NCI-H1417 treated with DMSO at 0.1 percent for 48 hours (cell line): ENCODE measurements at places on chromosomes 16 and 17.

- no peak for DNase-seq
Observed at GRCh38 chr16:11161974-11162373, 94.0 kb downstream of the SOCS1 start.

GRCh38 chr16:11796227-11797165 is 562 bp downstream of the ZC3H7A start:
- DNase-seq, result no peak

DNA sequence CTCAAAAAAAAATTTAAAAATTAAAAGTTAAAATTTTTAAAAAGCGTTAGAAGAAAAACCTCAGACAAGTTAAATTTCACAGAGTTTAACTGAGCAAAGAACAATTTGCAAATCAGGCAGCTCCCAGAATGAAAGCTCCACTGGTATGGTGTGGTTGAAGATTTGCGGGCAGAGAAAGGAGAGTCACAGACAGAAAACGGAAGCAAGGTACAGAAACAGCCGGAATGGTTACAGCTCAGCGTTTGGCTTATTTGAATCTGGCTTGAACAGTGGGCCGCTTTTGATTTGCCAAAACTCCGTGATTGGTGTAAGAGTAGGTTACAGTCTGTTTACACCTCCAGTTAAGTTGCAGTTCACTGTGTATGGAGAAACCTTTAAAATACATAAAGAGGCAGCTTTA is 297.1 kb downstream of the HS3ST4 start:
- DNase-seq, result no peak

DNA sequence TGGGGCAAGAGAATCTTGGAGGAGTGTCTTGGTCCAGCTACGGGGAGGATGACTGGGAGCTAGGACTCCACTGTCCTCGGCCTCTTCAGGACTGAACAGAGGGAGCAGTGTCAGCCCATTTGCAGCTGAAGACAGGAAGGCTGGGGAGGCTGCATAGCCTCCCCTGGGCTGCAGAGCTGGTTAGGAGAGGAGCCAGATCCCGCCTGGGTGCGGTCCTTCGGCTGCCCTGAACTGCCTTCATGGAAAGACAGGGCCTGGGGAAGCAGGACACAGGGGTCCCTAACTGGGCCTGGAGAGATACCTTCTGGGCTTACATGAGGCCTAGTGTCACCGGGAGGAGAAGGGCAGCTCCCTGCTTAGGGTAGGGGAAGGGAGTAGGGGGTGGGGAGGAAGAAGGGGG is 26.6 kb downstream of the UNC13D start:
- no peak for DNase-seq

- DNase-seq, result no peak
Observed at GRCh38 chr17:36880268-36880905, 56.9 kb upstream of the LHX1 start.

GRCh38 chr17:1713160-1713877 is 3.1 kb upstream of the TLCD2 start:
- DNase-seq, result no peak

DNA sequence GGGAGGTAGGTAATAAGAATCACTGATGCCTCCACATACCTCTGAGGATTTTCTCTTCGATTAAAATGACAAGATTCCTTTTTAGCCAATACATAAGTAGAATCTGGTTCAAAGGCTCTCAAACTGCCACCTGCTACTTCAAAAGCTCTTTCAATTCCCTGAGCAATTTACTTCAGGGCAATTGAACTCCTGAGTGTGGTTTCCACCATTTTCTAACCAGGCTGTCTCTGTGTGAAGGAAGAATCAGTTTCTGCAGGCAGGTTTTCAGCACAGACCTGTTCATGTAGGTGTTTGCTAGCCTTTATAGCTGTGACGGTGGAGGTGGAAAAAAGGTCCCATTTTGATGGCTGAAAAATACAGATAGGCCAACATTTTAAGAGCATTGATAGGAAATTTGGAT is 18.2 kb upstream of the HS3ST3B1 start:
- DNase-seq, result no peak

GRCh38 chr16:89178453-89179147 is 7.1 kb downstream of the CDH15 start:
- no peak for DNase-seq

- DNase-seq, result no peak
Observed at GRCh38 chr16:72246423-72246822, 74.5 kb upstream of the PMFBP1 start.
